ENCODE measurements at places on chromosomes 5 and 9. TPM values are rescaled to one million over a fixed set of nuclear protein-coding genes. Genes with fewer than 3 reads are reported as not detected.

Gene PCDHGA8
- total RNA-seq, result 0.78 TPM

Gene KIF12
- 36.9 TPM for total RNA-seq

Gene SLC45A2
- total RNA-seq, result 1.2 TPM

Gene GRXCR2
- total RNA-seq, result not detected

Gene AQP7
- total RNA-seq, result 25.2 TPM

Gene SAXO1
- 0.24 TPM for total RNA-seq

Gene CAMK2A
- 0.46 TPM for total RNA-seq

Gene PSD2
- 0.25 TPM for total RNA-seq

Gene SAP30L
- total RNA-seq, result 65.6 TPM
